ENCODE measurements at places on chromosomes 6 and 20.

GRCh38 chr6:6402006-6402405, 81.5 kb upstream of the F13A1 start:
- no peak for DNase-seq

DNA sequence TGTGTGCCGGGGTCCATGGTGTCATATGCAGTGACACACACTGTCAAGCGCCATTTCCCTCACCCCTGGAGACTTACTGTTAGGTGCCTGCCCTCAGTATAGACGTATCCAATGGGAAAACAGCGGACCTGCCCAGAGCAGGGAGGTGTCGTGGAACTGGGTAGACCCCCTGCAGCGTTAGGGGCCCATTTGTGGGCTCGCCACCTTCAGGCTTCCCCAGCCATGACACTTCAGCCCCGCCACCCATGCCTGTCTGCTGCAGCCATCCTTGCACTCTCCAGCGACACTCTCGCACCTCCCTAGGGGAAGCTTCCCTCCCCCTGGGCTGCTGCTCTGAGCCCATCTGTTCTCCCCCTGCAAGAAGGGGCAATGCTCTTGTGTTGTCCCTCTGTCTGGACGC, 43.2 kb downstream of the STK35 start:
- DNase-seq, result no peak

DNA sequence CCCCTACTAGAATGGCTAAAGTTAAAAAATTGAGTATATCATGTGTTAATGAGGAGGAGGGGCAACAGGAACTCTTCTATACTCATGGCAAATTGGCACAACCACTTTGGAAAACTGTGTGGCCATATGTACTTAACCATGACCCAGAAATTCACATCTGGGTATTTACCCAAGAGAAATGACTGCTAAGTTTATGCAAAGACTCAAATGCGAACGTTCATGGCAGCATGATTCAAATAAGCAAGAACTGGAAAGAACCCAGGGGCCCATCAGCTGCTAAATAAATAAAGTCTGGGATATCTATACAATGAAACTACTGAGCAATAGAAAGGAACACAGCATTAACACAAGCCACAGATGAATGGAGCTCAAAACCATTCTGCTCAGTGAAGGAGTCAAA, 107.6 kb downstream of the MYLK4 start:
- DNase-seq, result no peak

GRCh38 chr6:108165714-108166663, at the start of gene NR2E1:
Gene NR2E1 (plus strand): TSS chr6:108166022. CDS start chr6:108166766, 744 bp downstream.
- no peak for DNase-seq

DNA sequence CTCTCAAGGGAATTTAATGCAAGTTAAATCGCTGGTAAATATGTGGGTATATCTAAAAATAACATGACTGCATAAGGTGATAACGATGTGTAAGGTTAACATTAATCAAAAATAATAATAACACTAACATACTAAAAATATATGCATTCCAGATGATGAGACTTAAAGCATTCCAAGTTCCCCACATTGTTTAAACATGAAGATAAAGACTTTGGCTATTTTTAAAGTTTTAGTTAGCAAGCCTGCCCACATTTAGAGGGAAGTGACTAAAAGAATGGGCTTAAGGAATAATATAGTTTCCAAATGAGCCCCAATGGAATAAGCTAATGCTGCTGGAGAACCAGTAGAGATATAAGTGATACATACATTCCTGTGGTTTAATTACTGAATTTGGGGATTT, 941.3 kb downstream of the TBC1D32 start:
- no peak for DNase-seq

DNA sequence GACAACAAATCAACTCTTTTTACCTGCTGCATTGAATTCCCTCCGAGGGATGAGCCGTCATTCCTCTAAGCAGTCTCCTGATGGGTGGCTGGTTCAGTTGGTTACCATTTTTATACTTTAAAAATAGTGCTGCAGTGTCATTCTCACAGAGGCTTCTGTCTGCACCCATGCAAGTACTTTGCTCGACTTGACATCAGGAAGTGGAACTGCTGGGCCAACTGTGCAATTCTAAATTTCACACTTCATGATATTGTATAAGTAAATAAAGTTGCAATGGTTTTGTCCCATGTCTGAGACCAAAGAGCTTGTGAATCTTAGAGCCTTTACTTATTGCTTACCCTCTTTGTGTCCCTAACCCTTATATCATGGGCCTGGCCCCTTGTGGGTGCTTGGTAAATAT, 2.5 kb downstream of the BTN3A1 start:
- DNase-seq, result no peak
